B cell (primary cell): ENCODE measurements at places on chromosomes 11 and 22. TPM values are rescaled to one million over a fixed set of nuclear protein-coding genes. Genes with fewer than 3 reads are reported as not detected.

Gene OR9Q2
- total RNA-seq, result not detected in 2 replicates

Gene GAS2
- 4.5 and 6.5 TPM in 2 replicates for total RNA-seq

Gene IGSF22
- total RNA-seq, result 1.6 and 2.6 TPM in 2 replicates

Gene LRP4
- total RNA-seq, result not detected in 2 replicates

Gene OR52L1
- not detected in 2 replicates for total RNA-seq

Gene MS4A7
- 27.2 and 29.1 TPM in 2 replicates for total RNA-seq
